ENCODE measurements at places on chromosomes 1 and 21.
A peak's percentile ranks its signal among the peaks of the same experiment; 100 is the strongest.

DNA sequence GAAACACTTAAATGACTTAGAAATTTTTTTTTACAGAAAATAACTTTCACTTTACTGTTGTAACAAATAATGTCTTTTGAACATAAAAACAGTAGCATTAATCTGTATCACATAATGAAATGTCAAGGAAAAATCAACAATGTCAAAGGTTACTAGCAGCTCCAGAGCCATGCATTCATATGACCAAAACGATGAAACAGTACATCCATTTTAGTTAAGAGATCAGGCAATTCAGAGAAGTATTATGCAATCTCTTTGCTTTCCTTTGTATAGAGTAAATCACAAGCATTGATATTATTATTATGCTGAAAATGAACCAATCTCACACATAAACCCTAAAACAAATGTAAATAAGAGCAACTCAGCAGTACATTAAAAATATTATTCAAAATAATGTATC, 748.9 kb downstream of the PLA2G4A start:
- DNase-seq, result no peak

DNA sequence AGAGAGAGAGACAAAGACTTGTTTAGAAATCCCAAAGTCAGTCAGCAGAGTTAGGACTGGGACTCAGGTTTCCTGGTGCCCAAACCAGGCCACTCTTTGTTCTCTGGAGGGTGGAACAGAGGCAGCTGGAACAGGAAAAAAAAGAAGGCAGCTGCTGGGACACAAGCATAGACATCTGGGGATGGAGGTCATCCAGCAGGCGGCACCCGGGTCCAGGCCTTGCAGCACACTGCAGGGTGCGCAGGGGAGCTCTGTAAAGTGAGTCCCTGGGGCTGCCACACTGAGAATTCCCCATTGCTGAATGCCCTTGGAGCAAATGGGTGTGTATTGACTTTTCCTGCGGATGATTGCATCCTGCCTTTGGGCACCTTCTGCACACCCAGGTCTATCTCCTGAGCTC, 222.9 kb upstream of the CSF3R start:
- DNase-seq, result no peak

DNA sequence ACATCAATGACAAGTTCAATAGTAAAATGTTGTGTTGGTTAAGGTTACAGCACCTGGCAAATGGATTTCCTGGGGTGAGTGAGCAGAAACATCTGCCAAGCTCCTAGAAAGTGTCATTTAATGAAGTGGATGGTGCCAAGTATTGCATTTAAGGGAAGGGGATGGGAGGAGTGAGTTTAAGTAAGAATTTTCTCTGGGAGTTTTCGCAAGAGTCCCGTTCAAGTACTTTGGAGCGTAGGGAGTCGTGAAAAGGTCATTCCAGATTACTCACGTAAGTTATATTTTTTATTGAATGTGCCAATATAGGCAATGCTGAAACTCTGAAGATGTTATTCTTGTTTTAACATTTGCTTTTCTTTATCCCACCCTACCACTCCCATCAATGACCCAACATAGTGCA, 117.4 kb upstream of the RAB3GAP2 start:
- no peak for DNase-seq

- peak; percentile 67 for DNase-seq
These were observed 12.6 kb downstream of the ZC3H12A start for GRCh38 chr1:37486680-37487618.

DNA sequence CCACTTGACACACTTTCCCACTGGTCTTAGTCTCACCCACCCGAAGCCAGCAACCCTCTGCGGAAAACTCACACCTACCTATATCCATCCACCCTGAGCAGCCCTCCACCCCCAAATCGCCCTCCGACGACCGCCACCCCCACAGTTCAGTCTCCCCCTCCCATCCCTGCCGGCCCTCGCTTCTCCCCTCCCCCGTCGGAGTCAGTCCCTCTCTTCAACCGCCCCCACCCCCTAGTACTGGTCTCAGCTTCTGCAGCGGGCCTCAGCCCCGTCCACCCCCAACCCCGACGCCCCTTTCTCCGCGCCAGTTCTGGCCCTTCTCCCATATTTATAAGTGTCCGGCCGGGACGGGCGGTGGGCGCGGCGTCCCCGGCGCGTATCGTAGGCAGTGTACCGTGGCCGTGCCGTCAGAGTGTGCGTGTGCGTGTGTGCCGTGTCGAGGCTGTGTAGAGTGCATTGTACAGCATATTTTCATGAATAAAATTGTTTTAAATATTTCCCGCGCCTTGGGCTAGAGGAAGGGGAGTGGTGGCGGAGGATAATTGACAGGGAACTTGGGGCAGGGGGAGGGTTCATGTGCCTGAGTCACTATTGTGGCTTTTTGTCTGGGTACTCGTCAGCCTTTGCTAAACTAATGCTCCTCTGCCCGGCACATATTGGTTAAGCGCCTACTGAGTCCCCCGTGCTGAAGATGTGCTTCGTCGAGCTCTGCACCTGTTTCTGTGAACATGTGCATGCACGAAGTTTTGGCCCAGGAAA, 22.0 kb downstream of the FOXO6 start:
- DNase-seq, result no peak

GRCh38 chr1:199336745-199337640, 690.5 kb upstream of the NR5A2 start:
- DNase-seq, result no peak

DNA sequence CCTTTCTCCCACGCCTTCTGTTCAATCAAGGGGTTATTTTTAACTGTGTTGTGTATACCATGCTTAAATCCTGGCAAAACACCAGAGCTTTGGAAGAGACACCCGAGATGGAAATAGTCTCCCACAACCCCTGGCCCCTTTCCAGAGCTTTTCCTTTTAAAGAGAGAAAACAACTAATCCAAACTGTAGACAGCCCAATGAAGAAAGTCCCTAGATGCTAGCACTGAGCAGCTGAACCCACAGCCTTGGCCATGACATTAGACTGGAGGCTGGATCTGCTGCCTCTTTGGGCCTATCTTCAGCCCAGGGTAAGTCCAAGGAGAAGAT, 64.9 kb upstream of the ARTN start:
- DNase-seq, result no peak

DNA sequence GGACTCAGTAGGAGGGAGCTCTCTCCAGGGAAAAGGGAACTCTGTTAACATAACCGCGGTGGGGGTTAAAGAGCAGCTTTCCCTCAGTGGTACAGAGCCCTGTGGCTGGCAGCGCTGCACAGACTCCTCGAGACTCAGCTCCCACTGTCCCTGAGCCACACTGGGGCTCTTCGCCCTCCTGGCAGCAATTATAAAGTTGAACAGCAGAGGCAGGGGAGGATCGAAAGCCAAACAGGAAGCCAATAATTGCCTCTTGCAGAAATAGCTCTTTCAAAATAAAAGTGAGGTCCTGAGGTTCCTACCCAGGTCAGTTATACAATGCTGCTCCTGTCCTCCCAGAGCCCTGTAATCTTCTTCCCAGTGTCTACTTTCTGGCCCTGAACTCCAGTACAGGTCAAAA, 77.0 kb downstream of the FAM78B start:
- DNase-seq, result peak; percentile 30
